ENCODE measurements at places on chromosomes 7 and 10.

- DNase-seq, result no peak
Observed at GRCh38 chr10:66467042-66467441, 458.8 kb upstream of the LRRTM3 start.

GRCh38 chr10:92957223-92958010, 103.2 kb upstream of the CYP26C1 start:
- DNase-seq, result no peak

GRCh38 chr10:98100476-98100875, 34.0 kb upstream of the R3HCC1L start:
- no peak for DNase-seq

GRCh38 chr10:105188737-105189462, 547.8 kb downstream of the SORCS3 start:
- DNase-seq, result no peak

DNA sequence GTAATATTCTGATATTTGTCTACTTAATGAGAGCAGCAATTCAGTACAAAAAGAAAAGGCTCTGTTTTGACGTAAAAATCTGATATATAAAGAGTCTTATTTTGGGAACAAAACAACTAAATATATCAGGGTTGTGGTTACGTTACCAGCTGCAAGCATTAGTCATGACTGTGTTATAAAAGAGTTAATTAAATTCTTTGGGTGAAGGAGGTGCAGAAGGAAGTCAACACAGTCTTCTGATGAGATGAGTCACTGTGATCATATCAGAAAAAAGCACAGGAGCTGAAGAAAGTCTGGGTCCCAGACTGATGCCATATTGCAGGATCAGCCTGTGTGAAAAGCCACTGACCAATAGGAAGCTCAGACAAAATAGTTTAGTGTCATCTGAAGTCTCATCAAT, 234.3 kb upstream of the TEX47 start:
- no peak for DNase-seq

DNA sequence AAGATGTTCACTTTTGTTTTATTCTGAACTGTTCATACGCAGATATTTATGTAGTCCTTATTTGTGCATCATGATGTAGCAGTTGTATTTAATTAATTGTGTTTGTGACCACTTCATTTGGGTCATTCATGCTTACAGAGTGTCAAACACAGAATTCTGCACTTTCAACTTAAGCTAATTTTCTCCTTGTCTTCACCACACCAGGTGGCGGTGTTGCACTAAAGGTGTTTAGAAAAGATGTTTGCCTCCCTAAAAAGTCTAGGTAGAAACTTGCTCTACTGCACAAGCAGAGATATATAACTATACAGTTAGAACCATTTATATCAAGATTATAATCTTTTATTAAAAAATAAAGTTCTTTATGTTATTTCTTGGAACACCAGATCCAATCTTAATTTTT, 1.3 kb upstream of the TAS2R38 start:
- DNase-seq, result no peak

DNA sequence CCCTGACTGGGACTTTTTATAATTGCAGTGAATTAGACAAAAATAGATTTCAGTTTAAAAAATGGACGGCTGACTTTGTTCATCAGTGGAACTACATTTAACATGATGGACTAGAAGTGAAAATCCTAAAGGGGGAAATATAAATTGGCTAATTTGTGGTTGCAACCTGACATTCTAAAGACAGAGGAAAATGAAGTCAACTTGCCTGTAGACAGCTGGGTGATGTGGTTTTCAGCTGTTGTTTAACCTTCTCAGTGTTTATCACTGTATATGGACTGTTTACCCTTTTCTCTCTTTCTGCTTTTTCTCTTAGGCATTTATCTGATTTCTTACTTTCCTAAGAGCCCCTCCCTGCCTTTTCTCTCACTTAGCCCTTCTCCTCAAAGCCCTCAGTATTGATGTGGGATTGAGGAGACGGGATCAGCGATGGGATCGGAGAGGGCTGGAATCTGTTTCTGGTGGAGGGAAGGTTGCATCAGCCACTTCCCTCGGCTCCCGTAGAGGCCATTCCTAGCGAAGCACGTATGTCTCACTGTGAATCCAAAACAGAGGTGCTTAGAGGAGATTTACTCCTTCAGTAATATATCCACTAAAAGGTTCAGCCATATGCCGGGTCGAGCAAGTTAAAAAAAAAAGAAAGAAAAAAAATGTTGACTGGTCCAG, 109.0 kb upstream of the KLF6 start:
- no peak for DNase-seq

DNA sequence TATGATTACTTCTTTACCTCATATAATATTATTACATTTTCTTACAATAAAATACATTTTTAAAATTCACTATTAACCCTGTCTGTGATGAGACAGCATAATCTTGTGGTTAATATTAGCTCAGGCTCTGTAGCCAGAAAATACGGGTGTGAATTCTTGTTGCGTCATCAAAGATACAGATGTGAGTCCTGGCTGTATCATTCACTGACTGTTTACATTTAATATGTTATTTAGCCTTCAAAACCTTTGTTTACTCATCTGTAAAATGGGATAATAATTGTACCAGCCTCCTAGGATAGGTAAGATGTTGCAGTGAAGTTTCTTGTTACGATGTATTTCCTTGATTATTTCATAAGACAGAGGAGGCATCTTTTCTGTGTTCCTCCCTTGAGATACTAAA, 184.7 kb upstream of the PRPS1L1 start:
- DNase-seq, result no peak

DNA sequence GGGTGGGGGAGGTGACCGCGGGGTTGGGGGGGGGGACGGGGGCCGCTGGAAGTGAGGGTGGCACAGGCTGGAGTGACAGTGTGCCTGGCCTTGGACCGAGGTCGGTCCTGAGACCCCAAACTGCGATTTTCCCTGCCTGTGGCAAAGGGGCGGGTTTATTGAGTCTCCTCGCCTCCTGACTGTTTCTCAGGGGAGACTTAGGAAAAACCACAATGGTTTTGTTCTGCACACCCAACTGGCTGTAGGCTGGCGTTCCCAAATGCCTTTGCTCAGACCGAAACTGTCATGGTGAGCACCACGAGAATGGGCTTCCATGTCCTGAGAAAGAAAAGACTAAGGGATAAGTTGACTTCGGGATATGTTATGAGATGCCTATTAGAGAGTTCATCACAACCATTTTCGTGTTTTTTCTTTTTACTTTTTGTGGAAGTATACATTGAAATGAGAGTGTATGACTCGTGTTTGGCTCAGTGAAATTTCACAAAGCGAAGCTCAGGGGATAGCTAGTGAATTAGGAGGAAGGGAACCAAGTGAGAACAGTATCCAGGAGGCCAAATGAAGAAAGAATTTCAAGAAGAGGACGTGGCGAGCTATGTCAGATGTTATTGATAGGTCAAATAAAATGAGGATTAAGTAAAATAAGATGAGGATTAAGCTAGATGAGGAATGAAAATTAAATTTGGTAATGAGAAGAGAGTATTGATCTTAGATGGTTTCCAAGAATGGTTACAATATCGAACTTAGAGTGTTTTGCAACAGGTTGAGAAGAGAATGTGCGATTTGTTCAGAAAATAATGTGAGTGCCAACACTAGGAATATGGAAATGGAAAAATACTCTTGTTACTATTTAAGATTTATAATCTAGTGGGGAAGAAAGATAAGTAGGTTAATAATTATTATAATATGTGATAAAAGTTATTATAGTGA, 918 bp downstream of the NET1 start:
- no peak for DNase-seq

- no peak for DNase-seq
Observed at GRCh38 chr7:98602755-98603398, 14.2 kb upstream of the NPTX2 start.

DNA sequence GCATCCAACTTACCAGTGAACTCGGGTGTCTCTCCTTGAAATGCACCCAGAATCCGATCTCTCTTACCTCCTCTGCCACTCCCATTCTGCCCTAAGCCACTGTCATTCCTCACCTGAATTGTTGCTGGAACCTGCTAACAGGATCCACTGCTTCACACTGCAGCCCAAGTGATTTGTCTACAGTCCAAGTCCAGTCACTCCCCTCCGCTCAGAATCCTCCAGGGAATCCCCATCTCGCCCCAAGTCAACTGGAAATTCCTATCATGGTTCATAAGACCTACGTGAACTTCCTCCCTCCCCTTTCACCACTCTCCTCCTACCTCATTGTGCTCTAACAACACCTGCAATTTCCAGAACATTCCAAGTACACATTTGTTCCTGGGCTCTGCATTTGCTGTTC, 91.3 kb downstream of the SCRN1 start:
- DNase-seq, result no peak

- no peak for DNase-seq
Observed at GRCh38 chr10:7085913-7086589, 324.8 kb downstream of the SFMBT2 start.

GRCh38 chr7:31648288-31648687, 38.7 kb upstream of the PPP1R17 start:
- no peak for DNase-seq

GRCh38 chr10:13091801-13092200, 8.2 kb upstream of the OPTN start:
- DNase-seq, result no peak

- DNase-seq, result no peak
Observed at GRCh38 chr7:98088109-98088508, 18.6 kb upstream of the LMTK2 start.
